Kidney (tissue), 22 donors: ENCODE measurements at places on chromosomes 12 and 14. TPM values are rescaled to one million over a fixed set of nuclear protein-coding genes. Genes with fewer than 3 reads are reported as not detected.

GRCh38 chr12:11861155-11861863 is 209.4 kb upstream of the BCL2L14 start:
- DNase-seq: no peak

DNA sequence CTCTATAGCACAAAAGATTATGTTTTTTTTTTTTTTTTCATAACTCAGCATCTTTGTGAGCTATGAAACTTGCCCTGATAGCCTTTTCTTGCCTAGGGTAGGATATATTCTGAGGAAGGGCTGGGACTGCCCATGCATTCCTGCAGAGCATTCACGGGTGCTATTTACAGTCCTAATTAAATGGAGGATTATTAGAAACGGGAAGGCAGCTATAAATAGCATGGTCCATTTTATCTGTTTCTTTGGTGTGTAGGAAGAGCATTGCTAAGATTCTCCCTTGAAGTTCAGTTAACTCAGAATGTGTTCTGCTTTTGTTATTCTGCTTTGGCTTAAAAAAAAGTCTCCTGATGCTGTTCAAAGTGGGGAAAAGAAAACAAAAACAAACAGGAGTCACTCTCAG is 630.9 kb downstream of the DIO2 start:
- peak; percentile 22 for DNase-seq

GRCh38 chr14:102280376-102280962 is 24.5 kb downstream of the MOK start:
- DNase-seq: no peak

GRCh38 chr14:85118274-85118673 is 411.7 kb upstream of the FLRT2 start:
- no peak for DNase-seq

DNA sequence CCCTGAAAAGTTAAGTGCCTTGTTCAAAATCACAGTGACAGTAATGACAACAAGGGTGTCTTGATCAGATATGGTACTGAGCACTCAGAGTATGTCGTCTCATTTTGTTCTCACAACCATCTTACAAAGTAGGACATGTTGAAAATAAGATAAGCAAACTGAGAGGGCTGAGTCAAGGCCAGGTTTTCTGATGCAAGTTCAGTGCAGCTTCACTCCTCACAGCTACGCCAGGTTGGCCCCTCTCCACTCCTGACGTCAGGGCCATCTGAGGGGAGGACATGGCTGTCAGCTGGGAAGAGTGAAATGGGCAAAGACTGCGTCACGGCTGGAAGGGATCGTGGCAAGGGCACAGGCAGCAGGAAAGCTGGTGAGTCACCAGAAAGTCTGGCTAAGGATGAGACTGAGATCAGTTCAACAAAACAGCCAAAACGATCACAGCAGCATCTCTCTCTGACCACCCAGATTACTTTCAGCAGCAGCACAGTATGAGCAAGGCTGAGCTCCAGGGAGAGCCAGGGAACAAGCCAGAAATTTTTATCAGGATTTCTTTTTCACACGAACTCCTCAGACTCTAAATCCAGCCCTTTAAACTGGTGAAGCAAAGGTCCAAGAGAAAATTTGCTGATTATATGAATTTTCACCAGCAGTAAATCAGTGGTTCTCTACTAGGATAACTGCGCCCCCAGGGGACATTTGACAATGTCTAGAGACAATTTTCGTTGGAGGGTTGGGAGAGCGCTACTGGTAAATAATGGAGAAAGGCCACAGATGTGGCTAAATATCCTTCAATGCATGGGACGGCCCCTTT is 297.9 kb upstream of the AMIGO2 start:
- DNase-seq: peak; percentile 92

DNA sequence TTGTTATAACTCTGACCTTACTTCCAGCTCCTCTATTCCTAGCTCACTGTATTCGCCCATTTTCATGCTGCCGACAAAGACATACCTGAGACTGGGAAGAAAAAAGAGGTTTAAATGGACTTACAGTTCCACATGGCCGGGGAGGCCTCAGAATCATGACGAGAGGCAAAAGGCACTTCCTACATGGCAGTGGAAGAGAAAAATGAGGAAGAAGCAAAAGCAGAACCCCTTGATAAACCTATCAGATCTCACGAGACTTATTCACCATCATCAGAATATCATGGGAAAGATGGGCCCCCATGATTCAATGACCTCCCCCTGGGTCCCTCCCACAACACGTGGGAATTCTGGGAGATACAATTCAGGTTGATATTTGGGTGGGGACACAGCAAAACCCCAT is 14.5 kb upstream of the PHC1 start:
- DNase-seq: no peak

DNA sequence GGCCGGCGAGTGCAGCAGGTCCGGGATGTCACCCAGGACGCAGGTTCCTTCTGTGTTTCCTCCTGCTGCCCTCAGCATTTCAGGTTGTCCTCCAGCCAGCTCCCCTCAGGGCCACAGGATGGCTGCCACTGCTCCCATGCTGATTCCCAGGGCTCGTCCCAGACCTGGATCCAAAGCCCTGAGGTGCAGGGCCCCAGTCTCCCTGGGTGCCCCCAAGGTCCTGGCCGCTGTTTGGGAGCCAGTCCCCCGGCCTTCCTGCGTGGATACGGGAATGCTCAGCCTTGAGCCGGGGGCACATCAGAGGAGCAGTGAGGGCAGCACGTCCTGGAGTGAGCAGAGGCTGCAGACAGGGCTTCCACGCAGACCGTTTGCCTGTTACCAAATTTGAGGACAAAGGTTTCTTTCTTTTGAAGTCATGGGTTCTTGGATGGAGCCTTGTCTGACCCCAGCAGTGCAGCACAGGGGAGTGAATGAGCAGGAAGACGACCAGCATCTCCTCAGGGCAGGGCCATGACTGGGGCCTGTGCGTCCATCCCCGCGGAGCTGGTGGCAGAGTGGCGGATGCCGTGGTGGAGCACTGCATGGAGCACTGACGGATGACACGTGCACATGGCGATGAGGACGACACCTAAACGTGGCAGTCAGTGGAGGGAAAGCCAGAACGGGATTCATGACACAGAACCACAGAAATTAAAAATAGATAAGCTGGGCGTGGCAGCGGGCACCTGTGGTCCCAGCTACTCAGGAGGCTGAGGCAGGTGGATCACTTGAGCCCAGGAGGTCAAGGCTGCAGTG is 12.5 kb upstream of the CACNA2D4 start:
- DNase-seq: no peak

DNA sequence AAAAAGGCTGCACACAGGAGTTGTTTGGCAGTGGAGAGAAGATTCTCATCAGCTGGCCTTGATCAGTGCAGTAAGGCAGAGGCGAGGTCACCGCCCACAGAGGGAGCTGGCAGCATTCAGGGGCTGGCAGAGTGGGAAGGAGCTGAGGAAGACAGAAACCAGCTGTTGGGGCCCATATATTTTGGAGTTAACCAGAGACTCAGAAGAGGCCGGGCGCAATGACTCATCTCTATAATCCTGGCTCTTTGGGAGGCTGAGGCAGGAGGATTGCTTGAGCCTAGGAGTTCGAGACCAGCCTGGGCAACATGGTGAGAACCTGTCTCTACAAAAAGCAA is 17.7 kb downstream of the SMCO2 start:
- DNase-seq: no peak

GRCh38 chr14:89543425-89543790 is 126.4 kb upstream of the FOXN3 start:
- DNase-seq: no peak

GRCh38 chr12:115386946-115387345 is 703.0 kb upstream of the TBX3 start:
- no peak for DNase-seq

GRCh38 chr12:79949098-79949497 is 14.2 kb upstream of the PPP1R12A start:
- DNase-seq: no peak

DNA sequence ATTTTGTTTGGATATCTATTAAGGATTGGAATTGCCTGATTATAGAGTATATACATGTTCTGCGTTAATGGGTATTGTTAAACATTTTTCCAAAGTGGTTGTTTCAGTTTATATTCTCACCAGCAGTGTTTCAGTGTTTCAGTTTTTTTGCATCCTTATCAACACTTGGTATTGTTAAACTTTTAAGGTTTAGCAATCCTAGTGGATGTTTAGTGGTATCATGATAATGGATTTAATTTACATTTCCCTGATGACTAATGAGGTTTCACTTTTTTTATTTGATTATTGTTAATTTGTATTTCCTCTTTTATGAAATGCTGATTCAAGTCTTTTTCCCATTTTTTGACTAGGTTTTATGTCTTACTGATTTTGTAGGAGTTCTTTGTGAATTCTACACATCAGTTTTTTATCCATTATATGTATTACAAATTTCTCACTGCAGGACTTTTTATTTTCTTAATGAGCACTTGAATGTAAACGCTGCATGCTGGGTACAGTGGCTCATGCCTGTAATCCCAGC is 23.7 kb downstream of the YLPM1 start:
- no peak for DNase-seq

- no peak for DNase-seq
Observed at GRCh38 chr12:39375206-39375808, 67.6 kb downstream of the KIF21A start.

DNA sequence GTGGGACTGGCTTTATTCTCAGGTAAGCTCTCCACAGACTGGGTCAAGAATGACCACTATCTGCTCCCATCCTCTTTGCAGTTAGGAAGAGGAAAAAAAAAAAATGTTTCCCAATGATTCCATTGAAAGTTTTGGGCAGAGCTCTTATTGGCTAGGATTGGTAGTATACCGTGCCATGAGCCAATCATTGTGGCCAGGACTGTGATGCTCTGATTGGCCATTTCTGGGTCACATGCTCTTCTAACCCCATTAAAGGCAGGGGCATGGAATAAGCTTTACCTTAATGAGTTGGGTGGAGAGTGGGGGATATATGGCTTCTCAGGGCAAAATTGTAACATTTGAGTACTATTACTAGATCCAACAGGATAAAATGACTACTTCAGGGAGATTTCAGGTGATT is 49.4 kb upstream of the WSCD2 start:
- no peak for DNase-seq

DNA sequence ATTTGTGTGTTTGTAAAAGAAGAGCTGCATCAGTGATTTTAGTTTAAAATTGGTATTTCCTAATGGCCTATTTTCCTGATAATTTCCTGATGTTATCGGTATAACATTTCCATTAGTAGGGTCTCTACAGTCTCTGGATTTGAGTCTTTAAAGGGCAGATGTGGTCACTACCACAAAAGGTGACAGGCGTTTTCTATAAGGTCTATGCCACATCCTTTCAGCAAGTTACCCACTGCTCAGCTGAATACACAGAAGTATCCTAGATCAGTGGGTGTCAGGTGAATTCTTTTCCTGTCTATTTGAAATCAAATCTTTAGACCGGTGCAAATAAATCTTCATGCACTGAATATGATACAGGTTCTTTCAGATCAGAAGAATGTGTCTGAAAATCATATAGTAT is 90.2 kb downstream of the LIN7A start:
- no peak for DNase-seq

- DNase-seq: no peak
Observed at GRCh38 chr12:2482938-2483660, 311.7 kb upstream of the FKBP4 start.

GRCh38 chr12:123621619-123622530 is 11.6 kb downstream of the EIF2B1 start:
- no peak for DNase-seq

DNA sequence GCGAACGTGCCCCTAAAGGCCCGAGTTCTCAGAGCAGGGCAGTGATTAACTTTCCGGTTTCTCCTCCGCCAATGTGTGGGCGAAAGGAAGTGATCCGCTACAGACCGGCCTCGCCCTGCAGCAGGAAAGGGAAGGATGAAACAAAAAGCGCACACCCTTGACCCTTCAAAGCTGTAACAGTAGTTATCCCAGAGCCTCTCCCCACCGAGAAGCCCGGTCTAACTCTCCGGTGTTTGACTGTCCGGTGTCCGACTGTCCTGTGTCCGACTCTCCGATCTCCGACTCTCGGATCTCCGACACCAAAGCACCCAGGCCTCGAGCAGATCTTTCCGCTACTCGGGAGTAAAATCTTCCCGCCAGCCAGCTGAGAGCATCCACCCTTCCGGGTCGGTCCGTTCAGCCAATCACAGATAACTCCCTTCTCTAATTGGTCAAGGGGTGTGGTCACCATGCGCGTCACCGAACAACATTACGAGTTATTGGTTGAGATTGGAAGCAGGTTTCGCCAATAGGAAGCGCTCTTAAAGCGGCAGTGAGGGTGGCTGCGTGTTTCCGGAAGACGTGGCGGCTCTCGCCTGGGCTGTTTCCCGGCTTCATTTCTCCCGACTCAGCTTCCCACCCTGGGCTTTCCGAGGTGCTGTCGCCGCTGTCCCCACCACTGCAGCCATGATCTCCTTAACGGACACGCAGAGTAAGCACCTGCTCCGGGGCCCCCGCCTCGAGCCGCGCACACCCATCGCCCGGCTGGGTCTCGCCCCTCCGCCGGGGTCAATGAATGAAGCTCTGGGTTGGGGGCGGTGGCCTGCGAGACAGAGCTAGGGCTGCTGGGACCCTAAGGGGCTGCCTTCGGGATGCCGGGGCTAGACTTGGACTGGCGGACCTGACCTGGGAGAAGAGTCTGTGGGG is at the start of the genes GOLT1B and RECQL:
TSS of gene GOLT1B (plus strand) at position 532 of the 906 bp plus-strand sequence. CDS start at position 667, 135 bp downstream.
TSS of gene RECQL (minus strand) at position 378 of the 906 bp plus-strand sequence. CDS start 2,065 bp downstream, outside the sequence.
- DNase-seq: peak; percentile 99

- DNase-seq: peak; percentile 35
Observed at GRCh38 chr12:16603916-16604575, 1.9 kb downstream of the LMO3 start.

DNA sequence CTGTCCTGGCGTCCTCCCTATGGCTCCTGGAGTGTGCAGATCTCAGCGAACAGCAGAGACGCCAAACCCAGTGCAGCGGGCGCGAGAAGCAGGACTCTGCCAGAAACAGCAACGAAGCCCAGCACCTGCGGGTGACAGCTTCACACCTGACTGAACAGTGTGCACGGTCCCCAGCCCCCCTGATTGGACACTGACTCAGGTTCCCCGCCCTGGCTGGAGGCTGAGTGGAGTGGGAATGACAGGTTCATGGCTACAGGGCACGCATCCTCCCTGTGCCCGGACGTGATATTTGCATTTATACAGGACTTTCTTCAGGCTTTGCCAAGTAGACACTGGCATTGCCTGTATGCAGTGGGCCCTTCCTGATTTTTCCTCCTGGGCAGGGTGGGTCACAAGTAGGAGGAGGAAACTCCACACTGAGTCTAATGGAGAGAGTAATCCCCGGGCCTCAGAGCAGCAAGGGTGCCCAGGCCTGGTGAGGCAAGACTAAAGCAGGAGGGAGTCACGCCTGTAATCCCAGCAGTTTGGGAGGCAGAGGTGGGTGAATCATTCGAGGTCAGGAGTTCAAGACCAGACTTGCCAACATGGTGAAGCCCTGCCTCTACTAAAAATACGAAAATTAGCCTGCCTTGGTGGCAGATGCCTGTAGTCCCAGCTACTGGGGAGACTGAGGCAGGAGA is 71.6 kb downstream of the ASCL4 start:
- peak; percentile 10 for DNase-seq

Gene EIF2S3B
- not detected for polyA plus RNA-seq

Gene NYNRIN
- 4.4 TPM for polyA plus RNA-seq

Gene ADGRD1
- polyA plus RNA-seq: 1.7 TPM

Gene HVCN1
- polyA plus RNA-seq: 4.7 TPM

Gene PLA2G1B
- not detected for polyA plus RNA-seq
